ENCODE measurements at places on chromosomes 6 and 20. TPM values are rescaled to one million over a fixed set of nuclear protein-coding genes. Genes with fewer than 3 reads are reported as not detected.

GRCh38 chr6:121382467-121383121, 48.3 kb upstream of the TBC1D32 start:
- no peak for DNase-seq

DNA sequence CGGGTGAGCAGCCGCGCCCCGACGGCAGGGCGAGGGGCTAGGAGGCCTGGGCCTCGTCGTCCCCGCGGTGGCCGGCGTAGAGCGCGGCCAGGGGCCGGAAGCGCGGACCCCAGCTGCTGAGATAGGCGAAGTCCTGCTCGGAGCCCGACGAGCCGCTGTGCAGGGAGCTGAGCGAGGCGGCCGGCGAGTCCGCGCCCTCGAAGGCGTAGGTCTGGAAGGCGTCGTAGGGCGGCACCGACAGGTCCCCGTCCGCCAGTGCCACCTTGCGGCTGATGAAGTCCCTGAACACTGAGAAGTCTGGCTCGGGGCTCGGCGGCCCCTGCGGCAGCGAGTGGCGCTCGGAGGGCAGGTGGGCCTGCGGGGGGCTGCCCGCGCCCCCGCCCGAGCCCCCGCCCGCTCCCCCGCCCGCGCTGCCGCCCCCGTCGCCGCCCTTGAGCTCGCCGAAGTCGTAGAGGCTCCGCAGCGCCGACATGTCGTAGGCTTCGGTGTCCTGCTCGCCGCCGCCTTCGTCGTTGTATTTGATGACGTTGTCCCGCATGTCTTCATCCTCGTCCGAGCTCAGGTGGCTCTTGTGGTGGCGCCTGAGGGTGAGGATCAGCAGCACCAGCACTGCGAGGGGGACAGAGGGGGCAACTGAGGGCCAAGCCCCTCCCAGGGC, 56.5 kb downstream of the CD40 start:
- peak; percentile 95 for DNase-seq

- peak; percentile 56 for DNase-seq
These were observed 85.3 kb upstream of the TIAM2 start for GRCh38 chr6:154909821-154910220.

DNA sequence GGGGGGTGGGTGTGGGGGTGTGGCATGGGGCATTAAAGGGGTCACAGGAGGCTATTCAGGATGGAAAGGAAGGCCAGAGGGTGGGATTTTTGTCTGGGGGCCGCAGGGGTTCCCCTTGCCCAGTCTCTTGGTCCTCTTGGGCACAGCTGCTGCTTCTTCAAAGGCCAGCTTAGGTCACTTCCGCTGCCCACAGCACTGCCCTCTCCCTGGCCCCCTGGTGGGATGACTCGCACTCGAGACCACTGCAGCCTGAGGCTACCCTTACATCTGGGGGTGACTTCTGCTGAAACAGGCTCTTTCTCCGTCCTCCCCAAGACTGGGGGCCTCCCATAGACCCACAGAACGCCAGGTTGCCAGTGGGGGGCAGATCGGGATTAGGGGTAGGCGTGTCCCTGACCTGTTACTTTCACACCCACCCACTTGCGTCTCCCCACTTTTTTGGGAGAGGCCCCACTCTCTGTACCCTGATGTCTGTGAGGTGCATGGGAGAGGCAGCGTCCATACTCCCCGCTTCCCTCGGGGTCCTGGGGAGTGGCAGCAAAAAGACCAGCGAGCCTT, 1.3 kb downstream of the LKAAEAR1 start:
- no peak for DNase-seq

DNA sequence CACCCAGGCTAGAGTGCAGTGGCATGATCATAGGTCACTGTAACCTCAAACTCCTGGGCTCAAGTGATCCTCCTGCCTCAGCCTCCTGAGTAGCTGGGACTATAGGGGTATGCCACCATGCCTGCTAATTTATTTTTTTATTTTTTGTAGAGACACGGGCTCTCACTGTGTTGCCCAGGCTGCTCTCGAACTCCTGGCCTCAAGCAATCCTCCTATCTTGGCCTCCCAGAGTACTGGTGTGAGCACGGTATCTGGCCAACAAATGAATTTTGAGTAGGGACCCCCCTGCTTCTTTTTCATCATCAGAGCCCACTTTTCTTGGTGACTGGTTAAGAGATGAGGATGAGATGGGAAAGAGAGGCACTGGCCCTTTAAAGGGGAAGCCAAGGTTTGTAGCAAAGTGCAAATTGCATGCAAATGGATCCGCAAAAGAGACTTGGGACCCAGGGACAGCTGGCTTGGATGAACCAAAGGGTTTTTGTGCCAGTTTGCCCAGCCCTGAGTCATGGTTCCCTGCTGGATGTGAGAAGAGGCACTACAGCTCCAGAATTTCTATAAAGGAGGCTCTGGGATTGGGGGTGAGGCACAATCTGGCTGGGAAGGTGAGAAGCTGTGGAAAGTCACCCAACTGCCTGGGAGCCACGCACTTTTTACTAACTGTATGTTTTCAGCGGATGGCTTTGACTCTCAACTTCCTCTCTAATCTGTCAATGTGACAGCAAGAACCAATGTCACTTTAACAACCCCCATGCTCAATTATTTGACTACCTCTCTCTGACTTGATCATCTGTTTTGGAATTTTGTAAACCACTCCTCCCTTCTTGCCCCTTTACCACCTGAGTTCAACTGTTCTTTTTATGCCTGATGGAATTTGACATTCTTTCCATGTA, 58.7 kb upstream of the RNF24 start:
- DNase-seq, result peak; percentile 47

DNA sequence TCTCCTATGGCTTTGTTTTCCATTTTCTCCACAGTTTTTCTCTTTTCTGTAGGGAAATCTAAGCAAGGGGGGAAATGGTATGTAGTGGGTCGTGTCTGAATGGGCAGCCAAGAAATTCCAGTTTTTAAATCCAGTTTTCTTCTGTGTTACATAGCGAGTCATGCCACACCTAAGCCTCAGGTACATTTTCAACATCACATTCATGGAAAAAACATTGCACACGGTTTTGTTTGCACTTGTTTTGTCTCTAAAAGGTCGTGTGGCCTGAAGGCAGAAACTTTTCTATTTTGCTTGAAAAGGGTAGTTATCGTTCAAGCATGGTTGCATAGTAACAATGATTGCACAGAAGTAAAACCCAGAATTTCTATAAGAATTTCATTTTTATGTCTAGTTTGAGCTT, 70.5 kb downstream of the MOXD1 start:
- no peak for DNase-seq

- no peak for DNase-seq
These were observed 109.3 kb downstream of the LIN28B start for GRCh38 chr6:105066233-105066632.

DNA sequence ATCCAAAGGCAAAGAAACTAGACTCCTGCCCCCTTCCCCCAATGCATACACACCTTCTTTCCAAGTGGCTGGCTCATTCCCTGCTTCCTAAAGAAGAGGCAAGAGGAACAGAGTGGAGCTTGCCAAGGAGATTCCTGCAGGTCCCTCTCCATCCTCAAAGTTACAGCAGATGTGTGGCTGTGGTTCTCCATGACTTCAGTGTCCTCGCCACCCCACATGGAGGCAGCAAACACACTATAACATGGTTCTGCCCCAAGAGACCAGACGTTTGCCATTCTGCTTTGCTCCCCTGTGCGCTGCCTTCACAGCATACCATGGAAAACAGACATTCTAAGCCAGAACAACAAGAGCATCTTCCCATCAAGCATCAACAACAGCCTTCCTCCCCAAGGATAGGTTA, 84.4 kb downstream of the BACH2 start:
- DNase-seq, result peak; percentile 35

- DNase-seq, result no peak
These were observed 27.4 kb downstream of the TGM6 start for GRCh38 chr20:2408111-2408510.

DNA sequence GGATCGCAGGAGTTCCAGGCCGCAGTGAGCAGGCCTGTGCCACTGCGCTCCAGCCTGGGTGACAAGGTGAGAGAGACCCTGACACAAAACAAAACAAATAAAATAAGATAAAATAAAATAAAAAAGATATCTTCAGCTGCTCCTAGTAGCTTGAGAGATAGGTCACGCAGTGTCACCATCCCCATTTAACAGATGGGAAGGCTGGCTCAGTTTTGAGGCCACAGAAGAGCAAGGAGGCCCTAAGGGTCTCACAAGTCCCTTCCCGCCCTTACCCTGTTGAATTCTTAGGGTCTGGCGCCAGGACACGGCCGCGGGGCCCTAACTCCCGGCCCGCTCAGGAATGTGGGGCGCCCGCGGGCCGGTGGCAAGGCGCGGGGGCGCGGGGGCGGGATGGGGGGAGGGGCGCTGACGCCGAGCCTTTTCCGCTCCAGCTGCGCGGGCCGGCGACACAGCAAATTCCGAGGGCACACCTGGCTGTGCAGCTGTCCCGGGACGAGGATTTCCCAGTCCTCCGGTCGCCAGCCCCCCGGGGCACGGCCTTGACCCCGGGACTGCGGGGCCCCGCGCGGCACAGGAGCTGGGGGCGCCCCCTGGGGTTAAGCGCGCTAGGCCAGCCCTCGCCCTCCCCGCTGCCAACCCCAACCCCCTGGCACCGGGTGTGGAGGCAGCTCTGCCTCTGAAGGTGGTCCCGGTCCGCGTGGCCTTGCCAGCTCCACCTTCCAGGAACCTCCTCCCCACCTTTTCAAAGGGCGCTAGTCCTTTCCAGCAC, 10.3 kb upstream of the R3HDML start:
- DNase-seq, result peak; percentile 80

DNA sequence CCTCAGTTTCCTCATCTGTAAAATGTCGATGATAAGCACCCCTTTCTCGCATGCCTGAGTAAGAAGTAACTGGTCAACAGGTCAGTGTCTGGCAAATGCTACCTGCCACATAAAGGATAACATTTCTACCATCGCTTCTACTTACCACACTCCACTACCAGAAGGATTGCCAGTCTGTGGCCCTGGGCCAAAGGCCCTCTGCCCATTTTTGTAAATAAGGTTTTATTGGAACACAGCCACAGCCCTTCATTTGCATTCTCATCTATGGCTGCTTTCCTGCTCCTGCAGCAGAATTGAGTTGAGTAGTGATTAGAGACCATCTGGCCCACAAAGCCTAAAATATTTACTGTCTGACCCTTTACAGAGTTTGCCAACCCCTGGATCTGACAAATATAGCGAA, 121.8 kb downstream of the TOX2 start:
- no peak for DNase-seq

DNA sequence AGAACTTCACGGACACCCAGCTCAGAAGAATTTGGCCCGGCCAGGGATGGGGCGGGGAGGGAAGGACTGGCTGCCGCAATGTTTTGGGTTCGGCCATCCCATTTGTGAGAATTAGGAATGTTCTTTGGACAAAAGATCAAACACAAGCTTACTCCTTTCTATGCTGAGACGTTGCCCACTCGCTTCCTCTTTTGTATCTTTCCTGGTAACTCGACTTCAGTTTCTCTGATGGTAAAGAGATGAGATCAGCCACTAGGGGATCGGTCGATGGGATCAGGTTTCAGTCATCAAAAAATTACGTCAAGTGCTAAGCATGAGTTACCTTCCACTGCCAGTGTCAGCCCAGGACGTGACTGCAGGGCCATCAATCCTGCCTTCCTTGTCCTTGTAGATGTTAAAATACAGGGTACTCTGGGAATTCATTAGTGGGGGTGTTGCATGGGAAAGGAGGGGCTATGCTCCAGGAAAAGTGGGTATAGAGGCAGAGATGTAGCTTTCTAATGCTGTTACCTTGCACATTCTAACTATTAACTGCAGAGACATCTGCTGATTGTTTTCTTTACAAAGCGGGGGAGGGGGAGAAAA, 190.2 kb downstream of the TSHZ2 start:
- peak; percentile 87 for DNase-seq

DNA sequence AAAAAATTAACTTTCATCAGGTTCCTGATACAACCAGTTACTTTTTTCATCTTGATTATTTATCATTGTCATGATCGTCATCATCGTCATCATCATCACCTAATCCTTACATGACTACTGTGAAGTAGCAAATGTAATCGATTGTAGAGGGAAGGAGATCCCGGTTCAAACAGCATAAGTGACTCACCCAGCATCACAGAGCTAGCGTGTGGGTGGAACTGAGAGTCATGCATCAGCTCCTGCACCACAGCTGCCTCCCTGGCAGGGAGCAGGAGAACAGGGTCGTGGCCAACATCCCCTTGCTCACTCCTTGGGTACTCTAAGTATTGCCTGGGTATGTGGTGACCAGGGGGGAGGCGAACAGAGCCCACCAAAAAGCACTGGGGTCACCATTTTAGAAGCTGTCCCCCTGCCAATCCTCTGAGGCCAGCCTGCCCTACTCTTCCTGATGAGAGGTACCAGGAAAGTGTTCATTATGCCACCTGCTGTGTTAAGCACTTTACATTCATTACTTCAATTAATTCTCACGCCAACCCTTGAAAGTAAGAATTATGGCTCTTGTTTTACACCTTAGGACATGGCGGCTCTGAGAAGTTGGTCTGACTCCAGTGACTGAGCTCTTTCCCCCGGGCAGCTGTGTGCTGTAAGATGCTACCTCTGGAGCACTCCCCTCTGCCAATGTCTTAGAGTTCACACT, 425.2 kb downstream of the CD83 start:
- no peak for DNase-seq

DNA sequence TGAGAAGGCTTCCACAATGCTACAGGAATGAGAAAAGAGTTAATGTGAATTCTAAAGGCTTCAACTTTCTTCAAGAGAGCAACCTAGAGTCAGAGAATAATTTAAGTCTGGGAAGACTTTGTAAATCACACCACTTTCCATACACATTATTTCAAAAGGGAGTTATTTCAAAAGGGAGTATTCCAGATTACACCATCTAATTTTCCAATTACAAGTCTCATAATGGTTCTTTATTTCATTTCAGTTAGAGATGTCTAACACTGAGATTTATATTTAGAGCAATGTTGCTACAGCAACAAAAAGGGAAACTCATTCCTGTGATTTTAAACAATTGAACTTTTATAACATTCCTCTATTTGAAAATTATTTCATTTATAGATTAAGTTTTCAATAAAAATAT, 98.8 kb upstream of the DST start:
- DNase-seq, result peak; percentile 35

DNA sequence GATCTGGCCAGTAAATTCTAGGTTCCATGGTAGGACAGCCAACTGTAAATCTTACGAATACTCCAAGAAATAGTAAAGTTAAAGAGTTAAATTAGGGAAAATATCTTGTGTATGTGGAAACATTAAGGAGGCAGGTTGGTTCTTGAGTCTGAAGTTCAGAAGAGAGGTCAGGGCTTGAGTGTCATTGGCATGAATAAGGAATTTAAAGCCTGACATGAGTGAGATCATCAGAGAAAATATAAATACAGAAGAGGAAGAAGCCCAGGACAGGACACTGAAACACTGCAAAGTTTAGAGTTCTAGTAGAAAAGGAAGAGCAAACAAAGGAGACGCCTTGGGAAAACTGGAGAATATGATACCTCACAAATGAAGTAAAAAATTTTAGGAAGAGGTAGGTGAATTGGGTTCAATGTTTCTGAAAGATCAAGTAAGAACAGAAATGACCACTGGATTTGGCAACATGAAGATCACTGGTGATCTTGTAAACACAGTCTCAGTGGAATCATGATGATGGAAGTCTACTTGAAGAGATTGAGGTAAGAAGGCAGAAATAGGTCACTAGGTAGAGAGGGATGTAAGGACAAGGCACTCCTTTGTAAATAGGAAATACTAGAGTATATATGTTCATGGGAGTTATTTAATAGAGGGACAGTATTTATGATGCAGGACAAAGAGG, 41.6 kb upstream of the SYNCRIP start:
- no peak for DNase-seq

DEFB124 gene
- 0.52 TPM for total RNA-seq

VSTM2L gene
- 1.9 TPM for total RNA-seq

ZNF165 gene
- 5.5 TPM for total RNA-seq

PARD6B gene
- total RNA-seq, result 29.2 TPM

TMEM170B gene
- 8.6 TPM for total RNA-seq

BTNL2 gene
- total RNA-seq, result not detected

RAD21L1 gene
- not detected for total RNA-seq

ACTL10 gene
- total RNA-seq, result 1.9 TPM

MEP1A gene
- not detected for total RNA-seq

DUSP22 gene
- total RNA-seq, result 31.0 TPM

RIPK1 gene
- 19.4 TPM for total RNA-seq

Measured in GM23338 (cell line).